Spinal cord (tissue), 10 donors: ENCODE measurements at places on chromosomes 7 and 10. TPM values are rescaled to one million over a fixed set of nuclear protein-coding genes. Genes with fewer than 3 reads are reported as not detected.

C7orf57 gene
- 4.5 TPM for polyA plus RNA-seq

DNA sequence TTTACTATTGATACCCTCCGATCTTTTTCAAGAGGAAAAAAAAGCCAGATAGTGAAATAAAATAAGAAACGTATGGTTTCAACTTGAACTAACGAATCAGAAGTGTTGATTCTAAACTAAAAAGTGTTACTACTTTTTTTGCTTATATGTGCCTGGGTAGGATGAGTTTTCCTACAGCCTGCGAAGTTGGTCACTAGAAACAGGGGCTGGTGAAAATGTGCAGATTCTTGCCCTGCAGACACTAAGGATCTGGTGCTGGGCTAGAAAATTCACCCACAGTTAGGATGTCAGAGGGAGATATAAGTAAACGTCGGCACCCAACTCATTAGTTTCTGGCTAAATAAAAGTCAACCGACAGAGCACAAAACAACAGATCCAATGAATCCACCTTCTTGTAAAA, 298.7 kb upstream of the NFE2L3 start:
- H3K27me3 ChIP-seq: peaks cover 66% of the 10 kb centered on the region
- no peak overlapping the region for H3K4me3 ChIP-seq
- DNase-seq: no peak
- peaks cover 35% of the 10 kb centered on the region for H3K4me1 ChIP-seq

DNA sequence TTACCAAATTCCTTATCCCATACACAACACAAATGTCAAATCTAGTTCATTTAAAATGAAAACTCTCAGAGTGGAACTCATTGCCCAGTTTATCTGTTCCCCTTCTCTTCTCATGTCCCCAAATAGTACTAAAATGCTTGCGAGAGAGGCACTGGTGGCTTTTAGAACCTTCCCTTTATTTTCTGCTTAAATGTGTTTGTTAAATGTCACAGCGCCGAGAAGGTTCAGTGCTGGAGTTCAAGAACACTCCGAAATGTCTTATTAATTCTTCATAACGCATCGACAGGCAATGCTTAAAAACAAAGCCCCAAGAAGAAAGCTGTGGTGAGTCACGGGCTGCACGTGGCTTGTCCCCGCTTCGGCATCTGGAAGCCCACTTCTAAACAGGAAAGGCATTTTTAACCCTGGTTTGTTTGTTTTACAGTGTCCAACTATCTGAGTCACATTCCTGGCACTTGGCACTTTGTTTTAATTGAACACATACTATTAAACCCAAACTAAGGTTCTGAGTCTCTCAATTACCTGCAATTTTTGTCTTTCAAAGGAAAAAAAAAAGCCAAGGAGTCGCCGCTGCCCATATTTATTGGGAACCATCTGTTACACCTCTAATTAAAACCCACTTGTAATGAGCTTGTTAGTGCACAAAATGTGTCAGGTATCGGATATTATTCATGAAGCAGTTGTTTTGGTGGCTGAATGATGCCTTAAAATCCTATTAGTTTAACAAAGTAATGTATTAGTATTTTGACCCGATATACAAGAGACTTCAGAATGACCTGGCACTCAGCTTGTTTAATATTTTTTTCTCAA, 49.9 kb upstream of the MGMT start:
- H3K4me1 ChIP-seq: peaks cover 20% of the 10 kb centered on the region
- H3K4me3 ChIP-seq: no peak overlapping the region
- H3K27me3 ChIP-seq: peaks cover 2% of the 10 kb centered on the region
- H3K27ac ChIP-seq: no peak overlapping the region
- H3K36me3 ChIP-seq: no peaks in the 10 kb centered on the region

CYP3A7 gene
- not detected for polyA plus RNA-seq

DNA sequence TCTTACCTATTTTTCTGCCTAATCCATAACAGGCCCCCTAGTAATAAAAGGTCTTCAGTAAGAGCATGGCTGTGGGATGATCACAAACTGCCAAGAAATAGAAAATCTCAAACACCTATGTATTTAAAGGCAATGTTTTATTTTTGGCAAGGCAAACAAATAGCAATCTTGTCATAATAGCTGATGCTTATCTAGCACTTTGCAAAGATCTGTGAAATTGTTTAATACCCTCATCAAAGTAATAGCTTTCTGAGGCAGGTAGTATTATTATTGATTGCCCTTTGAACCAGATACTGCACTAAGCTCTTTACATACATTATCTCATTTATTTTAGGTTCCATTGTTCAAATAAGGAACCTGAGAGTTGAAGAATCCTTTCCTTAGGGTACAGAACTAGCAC, 1.6 kb upstream of the CADPS2 start:
- peaks cover 6% of the 10 kb centered on the region for H3K4me1 ChIP-seq
- H3K4me3 ChIP-seq: no peak overlapping the region
- no peak for DNase-seq
- H3K27ac ChIP-seq: no peak overlapping the region
- H3K36me3 ChIP-seq: no peaks in the 10 kb centered on the region

- H3K36me3 ChIP-seq: peaks cover 11% of the 10 kb centered on the region
- no peaks in the 10 kb centered on the region for H3K27me3 ChIP-seq
- H3K4me3 ChIP-seq: peak overlapping the region; percentile 86
Observed at GRCh38 chr10:100346351-100346764, 675 bp upstream of the SCD start.

GRCh38 chr10:130021383-130021950, 57.4 kb upstream of the EBF3 start:
- no peak overlapping the region for H3K27ac ChIP-seq
- peaks cover 6% of the 10 kb centered on the region for H3K4me1 ChIP-seq
- H3K27me3 ChIP-seq: no peaks in the 10 kb centered on the region
